Endothelial cell (in vitro differentiated cells): ENCODE measurements at places on chromosomes 5 and 9. TPM values are rescaled to one million over a fixed set of nuclear protein-coding genes. Genes with fewer than 3 reads are reported as not detected.

GRCh38 chr9:132595319-132595718, 12.9 kb downstream of the BARHL1 start:
- H3K36me3 ChIP-seq, result peaks cover 21% of the 10 kb centered on the region
- H3K27ac ChIP-seq, result peak overlapping the region; percentile 79
- H3K27me3 ChIP-seq, result peaks cover 9% of the 10 kb centered on the region
- no peak for DNase-seq

DNA sequence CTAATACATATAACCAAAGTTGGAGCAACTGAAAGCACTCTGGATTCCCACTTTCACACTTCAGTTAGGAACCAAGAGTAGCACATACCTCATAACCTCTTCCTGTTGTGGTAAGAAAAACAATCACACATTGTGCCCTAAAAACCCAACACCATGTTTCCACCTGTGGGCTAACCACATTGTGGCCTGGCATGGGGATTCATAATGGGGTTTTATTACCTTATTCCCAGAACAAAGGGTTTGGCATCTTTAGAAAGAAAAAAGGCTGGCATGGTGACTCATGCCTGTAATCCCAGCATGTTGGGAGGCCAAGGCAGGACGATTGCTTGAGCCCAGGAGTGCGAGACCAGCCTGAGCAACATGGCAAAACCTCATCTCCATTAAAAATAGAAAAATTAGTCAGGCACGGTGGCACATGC, 60.6 kb downstream of the HSD17B3 start:
- H3K4me3 ChIP-seq, result no peak overlapping the region
- H3K4me1 ChIP-seq, result no peaks in the 10 kb centered on the region
- no peak overlapping the region for H3K27ac ChIP-seq
- no peak for DNase-seq
- H3K27me3 ChIP-seq, result peaks cover 4% of the 10 kb centered on the region

GRCh38 chr5:95794070-95794516, 28.4 kb downstream of the GLRX start:
- no peaks in the 10 kb centered on the region for H3K36me3 ChIP-seq
- peaks cover 3% of the 10 kb centered on the region for H3K4me1 ChIP-seq
- no peak overlapping the region for H3K27ac ChIP-seq
- no peak for DNase-seq

- H3K4me1 ChIP-seq, result peaks cover 5% of the 10 kb centered on the region
- peaks cover 18% of the 10 kb centered on the region for H3K36me3 ChIP-seq
- H3K4me3 ChIP-seq, result no peak overlapping the region
- no peak for DNase-seq
- H3K27me3 ChIP-seq, result no peaks in the 10 kb centered on the region
- H3K27ac ChIP-seq, result no peak overlapping the region
Measured at GRCh38 chr9:130785053-130785452, 50.0 kb upstream of the ABL1 start.

DNA sequence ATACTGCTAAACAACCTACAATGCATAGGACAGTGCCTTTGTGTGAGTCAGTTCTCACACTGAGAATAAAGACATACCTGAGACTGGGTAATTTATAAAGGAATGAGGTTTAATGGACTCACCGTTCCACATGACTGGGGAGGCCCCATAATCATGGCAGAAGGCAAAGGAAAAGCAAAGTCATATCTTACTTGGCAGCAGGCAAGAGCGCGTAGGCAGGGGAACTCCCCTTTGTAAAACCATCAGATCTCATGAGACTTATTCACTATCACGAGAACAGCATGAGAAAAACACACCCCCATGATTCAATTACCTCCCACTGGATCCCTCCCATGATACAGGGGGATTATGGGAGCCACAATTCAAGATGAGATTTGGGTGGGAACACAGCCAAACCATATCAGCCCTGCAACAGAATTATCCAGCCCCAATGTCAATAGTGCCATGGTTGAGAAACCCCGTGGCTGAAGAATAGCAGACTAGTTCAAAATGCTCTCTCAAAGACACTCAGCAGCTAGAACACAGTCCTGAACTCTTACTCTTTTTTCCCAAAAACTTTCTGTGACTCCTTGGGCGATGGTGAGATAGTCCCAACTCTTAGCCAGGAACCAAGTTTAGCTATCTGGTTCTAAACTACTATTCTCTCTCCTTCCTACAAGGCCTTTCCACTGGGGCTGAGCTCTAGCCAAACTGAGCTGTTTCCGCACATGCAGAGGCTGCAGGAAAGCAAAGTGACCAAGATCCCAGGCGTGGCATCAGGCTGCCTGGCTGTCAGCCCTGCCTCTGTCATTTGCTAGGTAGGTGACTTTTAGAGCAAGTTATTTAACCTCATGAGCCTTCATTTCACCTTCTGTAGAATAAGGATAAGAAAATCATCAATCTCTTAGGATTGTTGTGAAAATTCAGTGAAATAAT, 21.7 kb downstream of the FAT2 start:
- H3K4me3 ChIP-seq, result no peak overlapping the region
- H3K27me3 ChIP-seq, result peaks cover 4% of the 10 kb centered on the region
- H3K27ac ChIP-seq, result no peak overlapping the region
- no peaks in the 10 kb centered on the region for H3K36me3 ChIP-seq
- DNase-seq, result no peak
- H3K4me1 ChIP-seq, result no peaks in the 10 kb centered on the region

DNA sequence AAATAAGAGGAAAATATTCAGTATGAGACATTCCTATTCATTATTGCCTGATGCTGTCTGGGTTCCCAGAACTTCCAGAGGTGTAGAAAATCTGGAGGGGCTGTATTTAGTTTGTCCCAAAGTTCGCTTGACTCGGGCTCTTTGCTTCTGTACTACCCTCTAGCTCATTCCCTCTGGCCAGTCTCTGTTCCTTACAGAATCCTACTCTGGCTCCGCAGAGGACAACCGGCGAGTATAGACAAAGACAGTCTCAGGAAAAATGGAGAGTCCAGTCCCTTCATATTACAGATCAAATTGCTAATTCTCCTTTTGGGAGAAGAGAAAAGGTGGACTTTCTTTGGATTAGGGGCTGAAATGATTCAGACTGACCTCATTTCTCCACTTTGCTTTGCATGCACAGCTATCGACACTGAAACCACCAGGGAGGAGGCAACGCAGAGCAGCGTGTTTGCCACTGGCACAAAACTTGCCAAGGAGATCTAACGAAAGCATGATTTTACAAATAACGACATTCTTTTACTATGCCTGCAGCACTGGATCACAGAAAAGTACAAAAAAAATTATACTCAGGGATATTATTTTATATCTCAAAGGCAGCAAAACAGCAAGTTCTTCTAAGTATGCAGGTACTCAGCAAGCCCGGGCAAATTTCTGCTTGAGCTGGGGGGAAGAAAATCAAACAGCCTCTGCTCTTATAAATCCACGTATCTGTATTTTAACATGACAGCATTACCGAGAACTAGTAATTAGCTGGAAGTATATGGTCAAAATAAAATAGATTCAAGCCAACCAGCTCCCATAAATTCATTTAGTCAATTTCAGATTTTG, 279.7 kb downstream of the NPR3 start:
- no peak overlapping the region for H3K27ac ChIP-seq
- no peak for DNase-seq
- H3K36me3 ChIP-seq, result no peaks in the 10 kb centered on the region
- no peaks in the 10 kb centered on the region for H3K4me1 ChIP-seq
- no peak overlapping the region for H3K4me3 ChIP-seq

- H3K4me1 ChIP-seq, result peaks cover 3% of the 10 kb centered on the region
- H3K27ac ChIP-seq, result no peak overlapping the region
- no peak overlapping the region for H3K4me3 ChIP-seq
- H3K27me3 ChIP-seq, result peaks cover 5% of the 10 kb centered on the region
- no peaks in the 10 kb centered on the region for H3K36me3 ChIP-seq
- DNase-seq, result no peak
Measured at GRCh38 chr9:108001237-108001636, 511.7 kb upstream of the KLF4 start.

DNA sequence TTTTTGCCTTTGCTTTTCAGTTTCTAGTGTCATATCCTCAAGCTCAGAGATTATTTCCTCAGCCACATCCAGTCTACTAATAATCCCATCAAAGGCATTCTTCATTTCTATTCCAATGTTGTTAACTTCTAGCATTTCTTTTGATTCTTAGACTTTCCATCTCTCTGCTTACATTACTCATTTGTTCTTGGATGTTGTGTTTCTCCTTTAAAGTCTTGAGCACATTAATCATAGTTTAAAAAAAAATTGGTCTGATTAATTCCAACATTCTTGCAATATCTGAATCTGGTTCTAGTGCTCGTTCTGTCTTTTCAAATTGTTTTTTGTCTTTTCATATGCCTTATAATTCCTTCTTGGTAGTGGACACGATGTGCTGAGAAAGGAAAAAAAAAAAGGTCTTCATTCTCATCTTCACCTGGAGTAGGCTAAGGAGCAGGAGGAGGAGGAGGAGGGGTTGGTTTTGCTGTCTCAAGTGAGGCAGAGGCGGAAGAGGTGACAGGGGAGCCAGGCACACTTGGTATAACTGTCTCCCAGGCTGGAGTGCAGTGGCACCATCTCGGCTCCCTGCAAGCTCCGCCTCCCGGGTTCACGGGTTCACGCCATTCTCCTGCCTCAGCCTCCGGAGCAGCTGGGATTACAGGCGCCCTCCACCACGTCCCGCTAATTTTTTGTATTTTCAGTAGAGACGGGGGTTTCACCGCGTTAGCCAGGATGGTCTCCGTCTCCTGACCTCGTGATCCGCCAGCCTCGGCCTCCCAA, 16.3 kb downstream of the PRXL2C start:
- H3K36me3 ChIP-seq, result peaks cover 4% of the 10 kb centered on the region
- no peak overlapping the region for H3K4me3 ChIP-seq
- no peak for DNase-seq
- H3K27me3 ChIP-seq, result no peaks in the 10 kb centered on the region
- no peaks in the 10 kb centered on the region for H3K4me1 ChIP-seq
- H3K27ac ChIP-seq, result no peak overlapping the region

- peak overlapping the region; percentile 90 for H3K4me3 ChIP-seq
- DNase-seq, result no peak
- peaks cover 19% of the 10 kb centered on the region for H3K36me3 ChIP-seq
- H3K27me3 ChIP-seq, result peaks cover 14% of the 10 kb centered on the region
Measured at GRCh38 chr9:137589441-137590122, 730 bp downstream of the ZMYND19 start.

- H3K4me1 ChIP-seq, result peaks cover 29% of the 10 kb centered on the region
- no peaks in the 10 kb centered on the region for H3K36me3 ChIP-seq
- H3K27ac ChIP-seq, result no peak overlapping the region
- no peak overlapping the region for H3K4me3 ChIP-seq
- peaks cover 3% of the 10 kb centered on the region for H3K27me3 ChIP-seq
Measured at GRCh38 chr5:147390654-147391225, 119.1 kb downstream of the DPYSL3 start.

DNA sequence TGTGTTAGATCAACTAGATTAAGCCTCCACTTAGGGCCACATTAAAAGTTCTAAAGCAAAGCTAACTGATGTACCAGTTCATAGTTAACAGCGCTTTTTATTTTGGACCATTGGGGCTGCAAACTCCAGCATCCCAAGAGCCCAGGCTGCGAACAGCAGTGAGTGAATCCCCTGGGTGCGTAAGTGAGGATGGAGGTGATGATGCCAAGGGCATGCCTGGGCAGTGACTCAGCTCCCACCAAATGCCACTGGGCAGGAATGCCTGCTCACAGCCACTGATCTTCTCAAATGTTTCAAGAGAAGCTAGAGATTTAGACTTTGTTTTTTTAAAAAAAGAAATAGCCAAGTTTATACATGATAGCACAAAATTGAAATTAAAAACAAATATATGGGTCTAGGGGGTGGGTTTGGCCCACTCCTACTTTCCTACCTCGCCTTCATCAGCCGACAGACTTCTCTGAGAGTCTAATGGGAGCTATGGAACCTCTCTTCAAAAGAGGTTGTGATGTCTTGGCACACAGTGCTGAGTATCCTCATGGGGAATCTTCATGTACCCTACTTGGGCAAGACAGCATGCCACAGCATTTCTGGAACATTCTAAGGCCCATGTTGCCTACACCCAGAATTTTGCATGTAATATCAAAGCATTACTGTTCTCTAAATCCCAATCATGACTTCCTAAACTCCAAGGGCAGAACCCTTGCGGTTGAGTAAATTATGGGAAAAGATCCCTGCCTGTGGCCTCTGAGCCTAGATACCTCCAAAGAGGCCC, 398.1 kb downstream of the EBF1 start:
- no peak for DNase-seq
- no peaks in the 10 kb centered on the region for H3K27me3 ChIP-seq
- H3K27ac ChIP-seq, result no peak overlapping the region
- H3K4me1 ChIP-seq, result no peaks in the 10 kb centered on the region
- no peak overlapping the region for H3K4me3 ChIP-seq

- no peak overlapping the region for H3K27ac ChIP-seq
- no peaks in the 10 kb centered on the region for H3K27me3 ChIP-seq
- peaks cover 54% of the 10 kb centered on the region for H3K36me3 ChIP-seq
- peak overlapping the region; percentile 47 for H3K4me3 ChIP-seq
- DNase-seq, result no peak
Measured at GRCh38 chr5:149325894-149326293, 19.4 kb upstream of the GRPEL2 start.

- H3K4me3 ChIP-seq, result no peak overlapping the region
- no peak for DNase-seq
- no peaks in the 10 kb centered on the region for H3K4me1 ChIP-seq
Measured at GRCh38 chr5:86565197-86565789, 52.4 kb upstream of the COX7C start.

Gene CRHBP
- total RNA-seq, result 108 TPM

Gene CCDC183
- 1.2 TPM for total RNA-seq

Gene KCNN2
- total RNA-seq, result 2.4 TPM

Gene FBXW5
- 100.0 TPM for total RNA-seq

Gene EIF4E1B
- total RNA-seq, result 0.54 TPM

Gene EDIL3
- total RNA-seq, result 74.6 TPM
